ENCODE measurements at places on chromosomes 7 and 10.

- peak; percentile 37 for DNase-seq
Observed at GRCh38 chr7:5773661-5774086, 7.8 kb downstream of the RNF216 start.

DNA sequence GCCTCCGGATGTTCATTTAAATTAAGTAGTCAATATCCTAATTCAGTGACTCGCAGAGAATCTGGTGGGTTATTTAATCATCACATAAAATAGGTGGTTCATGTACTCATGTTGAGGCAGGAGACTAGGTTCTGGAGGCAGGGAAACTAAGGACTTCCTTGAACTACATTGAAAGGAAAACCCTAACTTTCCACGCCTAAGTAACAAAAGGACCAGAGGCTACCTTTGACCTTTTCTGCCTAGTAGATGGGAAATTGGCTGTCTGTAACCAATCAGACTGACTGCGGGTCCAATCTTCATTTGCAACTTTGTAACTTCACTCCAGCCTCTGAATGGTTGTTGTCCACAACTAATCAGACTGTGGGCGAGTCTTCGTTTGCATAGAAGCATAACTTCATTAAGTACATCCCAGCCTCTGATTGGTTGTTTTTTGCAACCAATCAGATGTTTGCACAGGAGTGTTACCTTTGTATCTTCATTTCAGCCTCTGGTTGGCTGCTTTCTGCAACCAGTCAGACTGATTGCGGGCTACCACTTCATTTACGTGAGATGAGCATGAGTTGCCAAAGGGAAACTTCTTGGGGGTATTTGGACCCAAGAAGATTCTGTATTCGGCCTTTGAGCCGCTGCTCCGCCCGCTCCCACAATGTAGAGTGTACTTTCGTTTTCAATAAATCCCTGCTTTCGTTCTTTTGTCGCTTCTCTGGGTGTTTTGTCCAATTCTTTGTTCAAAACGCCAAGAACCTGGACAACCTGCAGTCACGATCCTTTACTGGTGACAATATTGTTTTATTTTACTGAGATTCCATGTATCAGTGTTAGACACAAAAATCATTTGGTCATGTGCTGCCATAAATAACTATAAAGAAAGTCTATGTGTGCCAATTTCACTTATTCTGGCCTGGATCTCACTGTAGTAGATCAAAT is 1.7 kb upstream of the ST7 start:
- no peak for DNase-seq

GRCh38 chr7:50349963-50350944 is 45.7 kb downstream of the IKZF1 start:
- DNase-seq, result no peak

DNA sequence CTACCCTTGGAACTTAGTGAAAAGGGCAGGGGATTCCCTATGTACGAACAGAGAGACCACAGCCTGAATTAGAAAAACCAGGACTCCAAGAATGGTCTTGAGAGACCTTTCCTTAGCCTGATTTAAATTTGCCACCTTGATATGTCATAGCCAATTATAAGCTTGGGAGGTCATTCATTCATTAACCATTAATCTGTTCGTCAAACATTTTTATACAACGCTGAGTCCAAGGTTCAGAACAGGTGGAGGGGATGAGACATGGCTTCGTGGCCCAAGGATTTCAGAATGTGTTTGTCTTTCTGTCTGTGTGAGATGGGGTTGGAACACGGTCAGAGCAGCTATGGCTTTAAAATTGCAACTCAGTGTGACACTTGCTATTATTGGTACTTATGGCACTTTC is 158.0 kb downstream of the PAXIP1 start:
- DNase-seq, result no peak

DNA sequence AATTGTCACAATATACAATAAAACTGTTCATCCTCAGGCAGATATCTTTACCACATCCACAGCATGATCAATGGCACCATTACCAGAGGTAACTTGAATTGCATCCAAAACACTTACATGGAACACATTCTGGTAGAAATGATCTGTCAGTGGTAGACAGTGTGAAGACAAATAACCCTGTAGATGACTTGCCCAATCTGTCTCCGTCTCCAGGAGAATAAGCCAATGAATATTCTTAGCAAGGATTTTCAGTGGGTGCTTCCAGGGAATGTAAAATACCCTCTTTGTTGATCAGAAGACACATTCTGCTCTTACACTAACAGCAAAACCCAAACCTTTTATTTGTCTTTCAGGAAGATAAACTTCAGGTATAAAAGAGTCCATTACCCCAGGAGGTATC is 43.8 kb downstream of the VWC2 start:
- no peak for DNase-seq
